ENCODE measurements at places on chromosomes 7 and 10.

DNA sequence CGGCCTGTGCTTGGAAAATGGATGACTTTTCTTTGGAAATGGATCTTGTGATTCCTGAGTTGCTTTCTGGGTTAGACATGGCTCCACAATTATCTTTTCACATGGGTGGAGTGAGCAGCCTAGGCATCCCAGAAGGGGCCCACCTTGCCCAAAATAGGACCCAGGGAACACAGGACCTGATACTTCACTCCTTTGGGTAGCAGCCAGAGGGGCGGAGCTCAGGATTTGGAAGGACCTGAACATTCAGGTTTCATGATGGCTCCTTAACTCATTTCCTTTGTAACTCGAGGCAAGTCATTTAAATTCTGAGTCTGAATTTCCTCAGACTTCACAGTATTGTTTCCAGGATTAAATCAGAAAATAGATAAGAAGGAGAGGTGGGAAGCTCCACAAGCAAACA, 178.3 kb upstream of the ZMIZ1 start:
- no peak for ATAC-seq

DNA sequence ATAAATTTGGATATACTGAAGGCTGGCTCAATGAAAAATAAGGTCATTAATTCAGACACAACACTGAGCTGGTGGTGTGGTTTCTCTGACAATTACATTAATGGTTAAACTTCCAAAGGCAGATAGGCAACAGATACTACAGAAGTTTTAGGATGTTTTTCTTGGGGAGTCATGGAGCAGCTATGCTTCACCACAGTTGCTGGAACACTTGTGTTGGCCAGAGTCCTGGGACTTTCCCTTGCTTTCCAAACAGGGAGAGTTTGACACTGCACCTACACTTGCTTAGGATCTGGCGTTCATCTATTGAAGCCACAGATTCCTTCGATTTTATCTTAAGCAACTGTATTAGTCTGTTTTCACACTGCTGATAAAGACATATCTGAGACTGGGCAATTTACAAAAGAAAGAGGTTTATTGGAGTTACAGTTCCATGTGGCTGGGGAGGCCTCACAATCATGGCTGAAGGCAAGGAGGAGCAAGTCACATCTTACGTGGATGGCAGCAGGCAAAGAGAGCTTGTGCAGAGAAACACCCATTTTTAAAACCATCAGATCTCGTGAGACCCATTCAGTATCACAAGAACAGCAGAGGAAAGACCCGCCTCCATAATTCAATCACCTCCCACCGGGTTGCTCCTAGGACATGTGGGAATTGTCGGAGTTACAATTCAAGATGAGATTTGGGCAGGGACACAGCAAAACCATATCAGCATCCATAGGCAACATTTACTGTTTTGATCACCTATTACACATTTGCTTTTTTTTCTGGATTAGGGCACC, 27.8 kb upstream of the TMEM178B start:
- ATAC-seq = no peak

DNA sequence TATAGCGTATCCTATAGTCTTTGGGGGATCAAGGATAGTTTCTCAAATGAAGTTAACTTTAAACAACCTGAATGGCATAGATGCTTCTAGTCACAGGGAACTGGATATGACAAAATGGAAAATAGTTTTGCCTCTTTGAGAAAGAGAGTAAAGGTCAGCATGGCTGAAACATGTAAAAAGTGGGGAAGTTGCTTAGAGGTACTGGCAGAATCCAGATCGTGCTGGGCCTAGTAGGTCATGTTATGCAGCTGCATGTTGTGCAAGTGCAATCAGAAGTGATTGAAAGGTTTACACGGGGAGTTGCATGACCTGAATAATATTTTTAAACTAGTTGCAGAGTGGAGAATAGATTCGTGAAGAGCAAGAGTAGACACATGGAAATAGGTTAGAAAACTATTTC, 201.1 kb upstream of the HDAC9 start:
- no peak for ATAC-seq

DNA sequence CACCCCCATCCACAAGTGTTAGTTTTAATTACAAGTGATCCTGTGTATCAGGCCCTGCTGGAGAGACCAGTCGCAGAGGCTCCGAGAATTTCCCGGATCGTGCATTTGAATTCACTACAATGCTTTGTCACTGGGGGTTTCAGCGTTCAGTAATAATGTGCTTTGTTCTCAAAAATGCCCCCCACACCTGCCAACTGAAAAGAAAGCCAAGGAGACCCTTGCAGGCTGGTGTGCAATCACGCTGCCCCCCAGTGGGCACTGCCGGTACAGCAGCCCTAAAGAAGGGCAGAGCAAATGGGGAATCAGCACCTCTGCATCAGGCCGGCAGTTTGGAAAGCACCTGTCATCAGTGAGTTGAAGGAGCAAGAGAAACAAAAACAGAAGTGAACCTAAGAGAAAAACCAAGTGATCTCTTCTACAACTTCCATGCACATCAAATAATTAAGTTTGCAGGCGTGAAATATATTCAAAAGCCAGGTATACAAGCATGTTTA, 177.6 kb downstream of the PARD3 start:
- ATAC-seq = peak; percentile 68

DNA sequence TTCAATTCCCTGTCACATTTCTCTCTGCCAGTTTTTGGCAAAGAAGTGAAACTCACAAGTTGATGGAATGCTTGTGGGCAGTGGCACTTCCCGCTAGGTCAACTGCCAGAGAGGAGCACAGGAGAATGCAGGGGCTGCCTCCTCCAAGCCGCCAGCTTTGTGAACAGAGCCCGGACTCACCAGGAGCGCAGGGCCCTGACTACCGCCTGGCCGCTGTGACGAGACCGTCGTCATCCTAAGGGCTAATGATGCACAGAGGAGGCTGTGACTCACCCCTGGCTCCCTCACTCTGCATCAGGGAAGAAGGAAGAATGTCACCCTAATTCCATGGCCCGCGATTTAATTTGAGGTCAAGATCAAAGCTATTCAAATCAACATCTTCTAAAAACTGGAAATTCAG, 123.9 kb downstream of the TAX1BP1 start:
- no peak for ATAC-seq

DNA sequence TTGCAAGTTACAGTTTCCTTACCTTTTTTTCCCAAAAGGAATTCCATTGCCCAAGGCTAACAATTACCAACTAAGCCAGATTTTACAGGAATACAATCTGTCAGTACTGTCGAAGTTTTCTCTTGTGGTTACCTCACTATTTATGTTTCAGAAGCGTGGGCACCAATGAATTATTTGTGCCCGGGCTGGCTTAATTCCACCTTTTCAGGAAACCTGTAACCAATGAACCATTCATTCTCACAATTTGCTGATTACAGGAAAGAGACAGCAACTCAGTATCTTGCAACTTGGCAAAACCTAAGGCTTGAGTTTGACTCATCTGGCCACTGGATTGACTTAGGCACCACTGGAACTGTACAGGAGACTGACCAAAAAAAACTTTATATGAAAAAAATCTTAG, 485.6 kb downstream of the INHBA start:
- ATAC-seq = no peak

GRCh38 chr7:107396990-107397389, 72.9 kb upstream of the GPR22 start:
- no peak for ATAC-seq

DNA sequence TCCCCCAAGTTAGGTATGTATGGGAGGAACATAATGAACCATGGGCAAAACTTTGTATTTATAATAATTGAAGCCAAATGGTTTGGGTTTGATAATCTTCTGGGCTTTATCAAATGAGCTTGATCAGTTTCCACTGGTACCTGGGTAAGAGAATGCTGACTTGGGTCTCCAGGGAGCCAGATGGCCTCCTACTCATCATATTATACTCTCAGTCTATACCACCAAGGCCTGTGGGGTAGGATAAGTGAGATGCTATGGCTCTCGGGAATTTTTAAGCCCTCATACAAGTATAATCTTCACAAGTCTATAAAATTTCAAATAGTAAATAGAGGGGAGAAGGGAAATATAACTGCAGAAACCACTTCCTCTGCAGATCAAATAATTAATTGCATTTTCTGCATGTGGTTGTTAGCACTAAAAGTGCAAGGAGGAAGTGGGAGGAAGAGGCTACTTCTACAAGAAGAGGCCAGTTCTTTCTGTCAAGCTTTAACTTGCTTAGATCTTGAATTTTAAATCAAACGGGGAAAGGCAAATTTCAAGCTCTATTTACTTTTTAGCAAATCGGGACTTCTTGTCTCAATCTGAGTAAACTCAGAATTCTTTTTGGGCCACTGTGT, 349.0 kb downstream of the SORCS1 start:
- ATAC-seq = no peak

GRCh38 chr10:124572751-124573150, 111.1 kb downstream of the LHPP start:
- ATAC-seq = no peak

DNA sequence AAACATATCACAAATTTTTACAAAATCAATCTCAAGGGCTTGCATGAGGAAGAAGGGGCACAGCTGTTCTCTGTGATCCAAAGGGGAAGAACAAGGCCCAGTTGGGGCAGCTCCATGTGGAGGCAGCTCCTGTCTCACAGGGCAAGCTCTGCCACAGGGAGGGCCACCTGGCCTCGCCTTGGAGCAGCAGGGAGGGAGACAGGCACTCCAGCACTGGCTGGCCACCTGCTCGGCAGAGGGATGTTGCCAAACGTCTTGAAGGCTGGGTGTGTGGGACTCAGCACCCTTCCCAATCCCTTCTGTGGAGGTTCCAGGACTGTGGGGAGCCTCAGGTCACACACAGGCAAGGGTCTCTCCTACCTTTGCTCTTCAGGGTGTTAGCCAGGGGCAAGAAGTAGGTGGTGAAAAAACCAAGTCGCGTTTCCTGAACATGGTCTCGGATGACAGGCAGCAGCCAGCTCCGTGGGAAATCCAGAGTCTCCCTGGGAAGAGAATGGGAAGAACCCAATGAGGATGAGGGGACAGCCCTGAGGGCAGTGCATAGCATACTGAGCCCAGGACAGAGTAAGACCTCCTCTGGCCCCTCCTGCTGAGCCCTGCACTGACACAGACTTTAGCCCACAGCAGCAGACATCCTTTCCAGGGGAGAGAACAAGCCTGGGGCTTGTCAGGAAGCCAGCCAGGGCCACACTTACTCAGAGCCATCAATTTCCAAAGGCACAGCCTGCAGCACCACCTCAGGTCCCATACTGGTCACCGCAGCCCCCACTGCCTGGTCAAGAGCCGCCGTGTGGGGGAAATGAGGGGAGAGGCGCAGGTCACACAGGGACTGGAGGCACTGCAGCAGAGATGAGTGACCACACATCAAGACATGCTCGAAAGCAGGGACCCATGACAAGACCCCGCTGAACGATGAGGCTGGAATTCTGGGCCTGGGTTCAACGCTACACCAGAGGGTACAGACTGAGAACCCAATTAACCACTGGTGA, 21.9 kb downstream of the RRP12 start:
- no peak for ATAC-seq

DNA sequence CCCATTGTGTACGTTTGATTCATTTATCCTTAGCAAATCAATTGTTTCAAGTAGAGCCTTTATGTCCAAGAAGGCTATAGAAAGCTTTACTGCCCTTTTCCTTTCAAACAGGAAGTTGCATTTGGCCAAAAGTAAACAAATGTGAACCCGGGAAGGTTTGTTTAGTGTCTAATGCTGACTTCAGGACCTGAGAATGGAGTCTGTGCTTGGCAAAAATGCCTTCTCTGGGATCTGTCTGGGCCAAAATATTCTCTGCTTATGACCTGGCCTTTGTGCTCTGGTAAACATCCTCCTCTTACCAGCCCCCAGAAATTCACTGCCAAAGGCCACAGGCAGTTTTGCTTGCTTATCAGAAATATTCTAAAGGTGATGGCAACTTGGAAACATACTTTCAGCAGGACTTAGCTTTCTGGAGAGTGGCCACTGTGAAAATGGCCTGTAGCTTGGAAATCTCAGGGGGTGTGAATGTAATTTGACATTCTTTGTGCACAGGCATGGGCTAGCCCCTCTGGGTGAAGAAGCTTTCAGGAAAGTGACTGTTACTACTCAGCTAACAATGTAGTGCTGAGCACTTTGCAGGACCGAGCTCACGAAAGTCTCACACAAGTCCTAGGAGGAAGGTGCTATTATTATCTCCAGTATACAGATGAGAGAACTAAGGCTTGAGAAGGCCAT, 199.5 kb downstream of the PTEN start:
- ATAC-seq = no peak

DNA sequence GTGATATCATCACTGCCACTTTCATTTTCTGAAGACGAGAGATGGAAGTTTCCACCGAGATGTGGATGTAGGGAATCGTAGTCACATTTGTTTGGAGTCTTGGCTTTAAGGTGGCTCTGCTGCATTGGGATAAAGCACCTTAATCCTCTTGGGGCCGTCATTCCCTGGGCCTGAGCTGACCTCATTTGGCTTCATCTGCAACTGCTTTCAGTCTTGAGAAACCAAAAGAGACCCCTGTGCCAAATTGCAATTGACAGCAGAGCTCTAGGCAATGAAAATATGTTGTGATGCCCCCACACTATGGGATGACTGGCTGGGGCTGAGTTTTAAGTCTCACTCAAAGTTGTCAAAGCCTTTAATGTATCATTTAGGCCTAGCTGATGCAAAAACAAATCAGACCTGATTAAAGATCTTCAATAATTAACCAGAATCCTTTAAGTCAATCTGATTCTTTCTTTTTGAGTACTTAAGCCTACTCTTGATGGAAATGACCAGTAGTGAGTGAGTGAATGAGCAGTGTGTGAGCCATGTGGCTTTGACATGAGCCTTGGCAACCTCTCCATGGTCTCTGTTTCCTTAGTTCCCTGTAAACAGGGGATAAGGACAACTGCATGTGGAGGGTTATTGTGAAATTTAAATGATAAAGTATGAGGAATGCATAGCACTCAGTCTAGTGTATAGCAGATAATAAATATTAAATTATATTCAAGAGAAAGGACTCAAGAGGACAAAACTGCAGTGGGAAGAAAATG, 155.0 kb downstream of the BMPER start:
- ATAC-seq = no peak

- no peak for ATAC-seq
Measured at GRCh38 chr10:42998481-42999384, 78.1 kb upstream of the RET start.

DNA sequence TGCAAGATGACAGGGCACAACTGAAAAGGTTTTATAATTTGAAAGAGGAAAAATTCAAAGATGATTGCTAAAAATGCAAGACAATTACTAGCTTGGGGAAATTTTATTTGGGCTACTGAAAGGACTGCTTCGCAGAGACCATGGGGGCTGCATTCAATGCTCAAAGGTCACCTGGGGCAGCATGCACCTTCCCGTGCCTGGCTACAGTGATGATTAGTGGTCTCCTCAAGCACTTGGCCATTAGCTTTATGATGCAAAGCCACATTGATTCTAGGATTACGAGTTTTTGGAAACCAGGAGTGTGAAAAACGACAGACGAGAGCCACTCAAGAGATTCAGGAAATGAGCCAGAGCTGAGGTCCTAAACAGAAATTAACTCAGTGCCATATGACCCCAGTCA, 764.6 kb downstream of the PHTF2 start:
- ATAC-seq = no peak

GRCh38 chr7:85185424-85186082, 1.3 kb downstream of the SEMA3D start:
- ATAC-seq = peak; percentile 44

GRCh38 chr7:139991269-139991666, 71.5 kb downstream of the PARP12 start:
- ATAC-seq = no peak
